Stimulated activated CD8-positive, alpha-beta memory T cell treated with anti-CD3 and anti-CD28 coated beads, Interleukin-2, amount 100 ng/mL, for 1 hour (primary cell): ENCODE measurements at places on chromosomes 4 and X.

DNA sequence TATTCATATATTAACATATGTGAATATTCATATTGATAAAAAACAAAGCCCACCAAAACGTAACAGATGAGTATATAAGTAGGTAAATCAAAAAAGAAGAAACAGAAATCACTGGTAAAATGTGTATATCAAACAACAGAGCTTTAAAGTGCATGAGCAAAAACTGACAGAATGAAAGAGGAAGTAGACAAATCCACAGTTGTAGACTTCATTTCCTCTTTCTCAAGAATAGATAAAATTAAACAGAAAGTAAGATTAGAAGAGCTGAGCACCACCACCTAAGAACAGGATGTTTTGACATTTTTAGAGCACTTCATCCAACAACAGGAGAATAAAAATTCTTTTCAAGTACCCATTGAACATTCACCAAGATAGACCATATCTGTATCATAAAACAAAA is 64.6 kb downstream of the CNKSR2 start:
- DNase-seq = no peak

GRCh38 chrX:115229337-115230003 is 4.4 kb downstream of the LRCH2 start:
- no peak for DNase-seq

- DNase-seq = no peak
Observed at GRCh38 chr4:20997886-20998285, 297.6 kb downstream of the PACRGL start.

DNA sequence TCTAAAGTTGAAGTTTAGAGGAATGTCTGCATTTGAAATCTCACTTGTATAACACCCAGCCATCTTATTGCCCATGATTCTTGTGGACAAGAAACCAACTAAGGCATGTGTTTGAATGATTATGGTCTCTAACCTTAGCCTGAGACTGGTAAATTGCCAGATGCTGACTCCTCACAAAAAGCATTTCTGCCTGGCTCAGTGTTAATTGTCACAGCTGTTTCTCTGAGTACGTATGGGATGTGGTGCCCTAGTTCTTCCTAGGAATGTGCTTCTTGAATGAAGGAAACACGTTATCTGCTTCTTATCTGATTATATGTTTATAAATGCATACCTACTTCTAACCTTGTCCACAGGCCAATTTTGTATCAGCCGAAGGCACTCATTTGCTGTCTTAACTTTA is 63.1 kb upstream of the NDP start:
- DNase-seq = no peak

DNA sequence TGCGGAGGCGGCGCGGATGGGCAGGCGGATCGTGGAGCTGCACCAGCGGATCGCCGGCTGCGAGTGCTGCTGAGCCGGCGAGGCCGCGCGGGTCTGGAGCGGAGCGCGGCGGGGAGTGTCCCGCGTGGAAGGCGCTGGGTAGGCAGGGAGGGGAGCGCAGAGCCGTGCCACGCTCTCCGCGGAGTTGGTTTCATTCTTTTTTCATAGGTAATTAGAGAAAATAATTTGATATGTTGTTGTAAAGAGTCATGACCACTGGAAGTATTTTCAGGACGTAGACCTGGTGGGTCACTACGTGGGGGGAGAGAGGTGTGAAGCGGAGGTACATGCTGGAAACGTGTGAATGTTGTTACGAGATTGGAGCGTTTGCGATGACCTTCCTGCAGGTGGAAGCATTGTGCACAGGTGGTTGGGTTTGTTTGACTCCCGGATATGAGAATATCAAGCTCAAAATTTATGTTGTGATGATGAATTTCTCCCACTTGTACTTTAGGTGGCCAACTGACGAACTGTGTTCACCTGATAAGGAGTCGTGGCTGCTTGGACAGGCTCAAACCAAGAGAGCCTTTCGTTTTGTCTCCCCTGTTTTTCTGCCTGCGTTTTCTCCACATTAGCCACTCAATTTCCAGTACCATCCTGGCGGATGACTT is 19.1 kb upstream of the S100P start:
- DNase-seq = no peak
